ENCODE measurements at places on chromosomes 3 and 15.

GRCh38 chr3:37443363-37444035 lies 269.1 kb upstream of the LRRFIP2 start:
- DNase-seq, result no peak

DNA sequence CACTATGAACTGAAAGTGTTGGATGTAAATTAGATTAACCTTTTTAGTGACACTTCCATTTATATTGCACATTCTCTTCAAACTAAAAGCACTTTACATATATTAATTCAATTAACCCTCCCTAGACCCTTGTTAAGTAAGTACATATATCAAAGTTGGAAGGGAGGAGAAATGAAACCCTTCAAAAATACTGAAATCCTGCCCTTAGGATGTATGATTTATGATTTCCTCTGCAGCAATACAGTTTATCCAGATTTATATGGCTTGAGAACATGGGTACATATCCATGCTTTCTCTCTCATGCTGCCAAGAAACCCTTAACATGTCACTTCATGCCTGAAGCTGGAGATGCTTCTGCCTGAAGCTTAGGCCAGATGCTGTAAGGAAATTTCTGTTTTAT lies 11.0 kb downstream of the CLSTN2 start:
- DNase-seq, result no peak

GRCh38 chr15:99630607-99631131 lies 64.9 kb downstream of the MEF2A start:
- no peak for DNase-seq

DNA sequence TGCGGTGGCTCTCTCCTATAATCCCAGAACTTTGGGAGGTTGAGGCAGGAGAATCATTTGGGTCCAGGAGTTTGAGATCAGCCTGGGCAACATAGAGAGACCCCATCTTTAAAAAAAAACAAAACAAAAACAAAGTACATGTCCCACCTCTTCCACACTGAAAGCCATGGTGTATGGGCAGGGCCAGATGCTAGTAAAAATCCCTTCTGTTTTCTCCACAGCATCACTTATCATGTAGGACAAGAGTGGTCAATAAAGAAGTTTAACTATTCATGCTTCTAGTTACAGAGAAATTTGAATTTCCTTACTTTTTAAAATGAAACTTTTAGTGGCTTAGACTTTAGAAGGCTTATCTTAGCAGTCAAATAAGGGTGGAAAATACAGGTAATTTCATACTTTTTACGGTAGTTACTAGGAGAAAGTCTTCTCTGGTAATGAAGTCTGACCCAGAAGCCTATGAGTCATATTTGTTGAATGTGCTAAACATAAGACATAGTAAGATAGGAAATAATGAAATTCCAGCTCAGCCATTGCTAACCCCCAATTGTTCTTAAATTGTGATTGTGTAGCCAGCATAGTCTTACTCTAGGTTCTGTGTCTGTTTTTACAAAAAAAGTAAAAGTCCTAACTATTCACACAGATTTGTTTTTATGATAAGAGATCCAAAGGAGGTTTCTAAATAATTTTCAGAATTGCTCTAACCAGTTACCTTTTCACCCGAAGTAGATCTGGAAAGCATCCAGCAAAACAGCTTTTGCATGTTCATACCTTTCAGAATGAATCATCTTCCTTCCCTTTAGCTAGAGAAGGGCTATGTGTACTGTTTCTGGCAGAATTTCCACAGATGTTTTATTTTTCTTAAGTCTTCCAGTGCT lies 16.4 kb upstream of the ZNF609 start:
- DNase-seq, result peak; percentile 59

GRCh38 chr3:42814914-42815507 lies 5.8 kb downstream of the ACKR2 start:
- DNase-seq, result no peak

DNA sequence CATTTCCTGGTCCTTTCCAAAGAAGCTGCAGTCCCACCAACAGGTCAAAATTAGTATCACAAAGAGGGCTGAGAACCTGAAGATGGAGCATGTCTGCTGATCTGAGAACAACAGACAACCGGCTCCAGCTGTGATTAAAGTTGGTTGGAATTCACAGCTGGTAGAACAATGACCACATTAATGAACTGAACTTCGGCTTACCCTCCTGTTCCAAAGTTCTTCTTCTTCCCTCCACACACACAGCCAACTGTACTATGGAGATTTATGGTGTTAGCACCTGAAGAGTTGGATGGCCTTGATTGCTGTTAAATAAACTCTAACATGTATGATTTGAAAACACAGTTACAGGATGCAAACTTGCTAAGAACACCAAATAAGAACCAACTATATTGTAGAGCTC lies 27.4 kb upstream of the ROPN1 start:
- no peak for DNase-seq

DNA sequence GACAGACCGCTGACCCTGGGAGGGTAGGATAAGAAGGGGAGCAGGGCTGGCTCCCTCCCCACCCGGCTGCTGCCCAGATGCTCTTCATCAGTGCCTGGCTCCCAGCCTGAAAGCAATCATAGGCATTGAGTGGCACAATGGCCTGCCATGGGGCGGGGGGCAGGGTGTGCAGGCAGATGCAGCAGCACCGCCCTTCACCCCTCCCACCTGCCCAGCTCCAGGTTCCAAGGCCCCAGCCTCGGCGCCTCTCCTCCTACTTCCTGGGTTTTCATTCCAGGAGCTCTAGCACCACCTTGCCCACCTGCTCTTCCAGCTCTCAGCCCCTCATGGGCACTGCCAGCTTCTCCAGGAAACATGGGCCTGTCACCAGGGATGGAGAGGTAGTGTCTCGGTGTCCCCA lies 101.7 kb downstream of the MEGF11 start:
- no peak for DNase-seq

Data from AG04449 (cell line).